SW480 (cell line): ENCODE measurements at places on chromosomes 7 and 10.

DNA sequence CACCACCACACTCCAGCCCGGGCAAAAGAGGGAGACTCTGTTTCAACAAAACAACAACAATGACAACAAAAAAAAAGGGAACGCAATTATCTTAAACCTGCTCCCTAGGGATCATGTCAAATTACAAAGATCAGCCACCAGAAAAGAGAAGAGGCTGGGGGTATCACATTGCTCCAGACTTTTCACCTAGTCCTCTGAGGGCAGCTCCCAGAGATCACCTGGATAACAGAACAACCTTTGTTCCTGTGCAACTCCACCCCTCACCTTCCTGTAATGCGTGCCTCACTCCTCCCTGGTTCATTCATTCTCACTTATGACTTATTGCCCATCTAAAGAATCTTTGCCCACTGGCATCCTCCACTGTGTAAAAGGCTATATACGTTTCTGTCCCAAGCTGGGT, 31.8 kb downstream of the SVOPL start:
- DNase-seq, result peak; percentile 97

DNA sequence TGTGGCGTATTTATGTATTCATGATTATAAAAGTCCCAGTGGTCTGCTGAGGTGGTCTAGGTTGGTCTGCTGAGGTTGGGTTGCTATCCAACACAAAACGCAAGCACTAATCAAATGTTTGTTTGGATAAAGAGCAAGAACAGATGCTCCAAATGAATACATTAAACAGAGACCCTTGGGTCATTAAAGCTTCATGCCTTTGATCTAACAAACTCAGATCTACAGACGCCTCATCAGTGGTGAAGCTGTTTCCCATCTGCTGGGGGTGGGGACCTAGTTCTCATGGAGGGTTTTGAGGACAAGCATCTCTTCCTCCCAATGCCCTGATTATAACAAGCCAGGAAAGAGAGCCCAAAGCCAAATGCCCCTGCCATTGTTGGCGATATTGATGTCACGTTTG, 786.7 kb downstream of the NRG3 start:
- DNase-seq, result no peak

GRCh38 chr10:121851786-121852185, 76.0 kb downstream of the ATE1 start:
- no peak for DNase-seq

- DNase-seq, result peak; percentile 80
Measured at GRCh38 chr7:33107136-33108066, 1.8 kb downstream of the RP9 start.

DNA sequence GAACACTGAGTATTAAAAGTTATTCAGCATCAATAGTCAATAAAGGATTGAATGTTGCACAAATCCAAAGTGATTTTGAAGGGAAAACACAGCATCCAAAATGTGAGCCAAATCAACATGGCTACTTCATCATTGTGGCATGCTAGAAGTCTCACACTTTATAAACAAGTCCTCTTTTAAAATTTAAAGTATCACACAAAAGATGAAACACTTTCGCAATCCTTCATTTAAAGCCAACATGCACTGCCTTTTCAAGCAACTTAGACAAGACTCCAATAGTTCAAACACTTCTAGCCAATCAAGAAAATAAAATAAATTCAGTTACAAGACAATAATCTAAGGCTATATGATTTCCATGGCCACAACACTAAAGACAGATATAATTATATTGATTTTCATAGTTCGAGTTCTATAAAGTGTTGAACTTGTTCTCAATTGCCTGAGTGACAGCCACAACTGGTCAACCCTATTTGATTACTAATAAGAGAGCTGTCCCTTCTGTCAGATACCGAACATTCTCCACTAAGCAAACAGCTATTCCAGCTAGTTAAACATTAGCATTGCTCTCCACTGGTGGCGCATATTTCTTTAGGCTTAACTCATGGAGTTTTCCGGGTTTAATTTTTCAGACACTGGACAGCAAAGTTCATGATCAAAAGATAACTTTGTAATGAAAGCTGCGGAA, 8.3 kb downstream of the EBF3 start:
- peak; percentile 33 for DNase-seq

DNA sequence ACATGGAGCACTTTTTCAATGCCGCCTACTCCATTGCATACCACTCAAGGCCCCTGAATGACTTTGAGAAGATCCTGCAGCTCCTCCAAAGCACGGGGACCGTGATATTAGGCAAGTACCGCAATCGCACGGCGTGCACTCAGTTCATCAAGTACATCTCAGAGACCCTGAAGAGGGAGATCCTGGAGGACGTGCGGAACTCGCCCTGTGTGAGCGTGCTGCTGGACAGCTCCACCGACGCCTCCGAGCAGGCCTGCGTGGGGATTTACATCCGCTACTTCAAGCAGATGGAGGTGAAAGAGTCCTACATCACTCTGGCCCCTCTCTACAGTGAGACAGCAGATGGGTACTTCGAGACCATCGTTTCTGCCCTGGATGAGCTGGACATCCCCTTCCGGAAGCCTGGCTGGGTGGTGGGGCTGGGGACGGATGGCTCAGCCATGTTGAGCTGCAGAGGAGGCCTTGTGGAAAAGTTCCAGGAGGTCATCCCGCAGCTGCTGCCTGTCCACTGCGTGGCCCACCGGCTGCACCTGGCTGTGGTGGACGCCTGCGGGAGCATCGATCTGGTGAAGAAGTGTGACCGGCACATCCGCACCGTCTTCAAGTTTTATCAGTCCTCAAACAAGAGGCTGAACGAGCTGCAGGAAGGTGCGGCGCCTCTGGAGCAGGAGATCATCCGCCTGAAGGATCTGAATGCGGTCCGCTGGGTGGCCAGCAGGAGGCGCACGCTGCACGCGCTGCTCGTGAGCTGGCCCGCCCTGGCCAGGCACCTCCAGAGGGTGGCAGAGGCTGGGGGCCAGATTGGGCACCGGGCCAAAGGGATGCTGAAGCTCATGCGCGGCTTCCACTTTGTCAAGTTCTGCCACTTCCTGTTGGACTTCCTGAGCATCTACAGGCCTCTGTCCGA, 12.7 kb upstream of the ATP6V0E2 start:
- DNase-seq, result no peak

GRCh38 chr7:44849259-44849884, 1.5 kb upstream of the H2AZ2 start:
- no peak for DNase-seq

DNA sequence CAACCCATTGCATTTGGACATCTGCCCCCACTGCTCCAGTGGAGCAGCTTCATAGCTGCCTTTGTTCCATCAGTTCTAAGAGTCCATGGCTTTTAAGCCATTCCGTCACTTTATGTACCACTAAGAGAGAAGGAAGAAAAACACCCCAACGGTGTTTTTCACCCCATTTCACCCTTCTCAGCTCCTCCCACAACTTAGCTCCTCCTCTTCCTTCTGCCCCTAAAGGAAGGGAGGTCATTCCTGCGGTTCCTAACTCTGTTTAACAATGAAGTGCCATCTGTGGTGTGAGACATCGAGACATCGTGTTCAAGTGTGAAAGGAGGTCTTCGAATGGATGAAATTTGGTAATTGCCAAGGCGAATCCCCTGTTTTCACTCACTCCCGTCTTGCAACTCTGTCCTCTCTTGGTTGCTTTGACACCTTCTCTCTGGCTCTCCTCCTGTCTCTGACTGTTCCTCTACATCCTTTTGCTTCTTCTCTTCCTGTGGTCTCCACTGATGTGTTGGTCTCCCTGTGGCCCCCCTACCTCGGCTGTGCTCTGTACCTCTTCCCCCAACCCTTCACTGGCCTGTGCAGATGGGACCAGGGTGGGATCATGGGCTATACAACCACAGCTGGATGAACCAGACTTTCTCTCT, 23.0 kb downstream of the SMKR1 start:
- DNase-seq, result no peak

DNA sequence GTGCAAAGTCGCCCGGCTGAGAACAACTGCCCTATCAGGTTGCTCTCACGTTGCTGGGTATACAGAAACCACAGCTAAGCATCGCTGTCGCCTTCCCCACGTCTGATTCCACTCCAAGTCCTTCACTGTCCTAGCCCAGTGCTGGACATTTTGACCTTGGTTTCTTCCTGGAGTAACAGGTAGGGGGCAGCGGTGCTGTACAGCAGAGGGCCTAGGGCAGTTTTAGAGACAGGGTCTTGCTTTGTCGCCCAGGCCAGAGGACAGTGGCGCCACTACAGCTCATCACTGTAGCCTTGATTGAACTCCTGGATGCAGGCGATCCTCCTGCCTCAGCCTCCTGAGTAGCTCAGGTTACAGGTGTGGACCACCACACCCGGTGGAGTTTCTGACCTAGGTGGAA, 2.6 kb downstream of the CLDN15 start:
- no peak for DNase-seq
